ENCODE measurements at places on chromosomes 6 and 20.

GRCh38 chr6:50271266-50271665 lies 221.5 kb upstream of the DEFB112 start:
- no peak for DNase-seq

DNA sequence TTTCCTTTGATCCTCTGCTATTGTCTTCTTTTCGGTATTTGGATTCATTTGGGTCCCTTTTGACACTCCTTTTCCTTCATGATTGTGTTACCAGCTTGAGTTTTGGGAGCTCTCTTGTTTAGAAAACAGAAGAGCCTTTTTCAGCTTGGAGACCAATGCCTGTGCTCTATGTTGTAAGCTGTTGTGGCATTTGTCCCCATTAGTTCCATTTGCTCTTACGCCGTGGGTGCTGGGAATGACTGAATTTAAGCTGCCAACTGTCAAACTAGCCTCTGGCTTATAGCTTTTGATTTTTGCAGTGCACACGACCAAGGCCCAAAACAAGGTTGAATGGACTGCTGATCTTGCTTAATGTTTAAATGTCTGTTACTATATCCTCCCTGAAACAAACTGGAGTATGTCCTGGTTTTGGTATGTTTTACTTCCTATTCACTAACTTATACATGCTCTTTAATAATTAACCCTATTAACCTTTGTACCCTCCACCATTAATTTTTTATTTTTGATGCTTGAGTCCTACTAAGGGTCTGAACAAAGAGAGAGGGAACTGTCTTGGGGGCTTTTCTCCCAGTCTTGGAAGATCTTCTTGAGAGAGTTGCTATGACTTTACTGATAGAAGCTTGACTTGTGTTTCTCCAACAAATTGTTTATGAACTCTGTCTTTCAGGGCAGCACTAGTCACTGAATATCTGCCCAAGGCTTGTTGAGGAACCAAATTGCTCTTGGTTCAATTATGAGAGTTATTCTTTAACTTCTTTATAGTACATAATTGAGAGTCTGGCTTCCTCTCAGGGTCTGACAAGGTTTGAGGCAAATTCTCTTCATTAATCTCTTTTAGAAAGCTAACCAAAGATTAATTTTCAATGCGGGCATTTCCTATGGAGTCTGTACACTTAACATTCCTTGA lies 100.3 kb upstream of the SIRPG start:
- DNase-seq, result no peak

DNA sequence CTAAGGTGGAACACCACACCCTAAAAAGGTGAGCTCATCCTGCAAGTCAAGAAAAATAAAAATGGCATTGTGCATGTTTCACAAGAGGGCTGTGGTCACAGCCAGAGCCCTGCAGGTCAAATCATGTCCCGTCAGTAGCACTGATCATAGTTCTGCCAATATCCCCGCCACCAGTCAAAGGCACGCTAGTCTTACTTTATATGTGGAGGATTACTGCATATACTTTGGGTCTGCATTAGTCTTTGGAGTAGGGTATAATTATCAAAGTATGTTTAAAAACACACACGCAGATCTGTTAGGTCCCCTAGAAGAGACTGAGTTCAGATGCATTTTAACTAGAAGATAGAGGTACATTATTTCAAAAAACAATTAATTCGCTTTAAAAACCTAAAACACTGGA lies 1.8 kb downstream of the PERP start:
- DNase-seq, result no peak

DNA sequence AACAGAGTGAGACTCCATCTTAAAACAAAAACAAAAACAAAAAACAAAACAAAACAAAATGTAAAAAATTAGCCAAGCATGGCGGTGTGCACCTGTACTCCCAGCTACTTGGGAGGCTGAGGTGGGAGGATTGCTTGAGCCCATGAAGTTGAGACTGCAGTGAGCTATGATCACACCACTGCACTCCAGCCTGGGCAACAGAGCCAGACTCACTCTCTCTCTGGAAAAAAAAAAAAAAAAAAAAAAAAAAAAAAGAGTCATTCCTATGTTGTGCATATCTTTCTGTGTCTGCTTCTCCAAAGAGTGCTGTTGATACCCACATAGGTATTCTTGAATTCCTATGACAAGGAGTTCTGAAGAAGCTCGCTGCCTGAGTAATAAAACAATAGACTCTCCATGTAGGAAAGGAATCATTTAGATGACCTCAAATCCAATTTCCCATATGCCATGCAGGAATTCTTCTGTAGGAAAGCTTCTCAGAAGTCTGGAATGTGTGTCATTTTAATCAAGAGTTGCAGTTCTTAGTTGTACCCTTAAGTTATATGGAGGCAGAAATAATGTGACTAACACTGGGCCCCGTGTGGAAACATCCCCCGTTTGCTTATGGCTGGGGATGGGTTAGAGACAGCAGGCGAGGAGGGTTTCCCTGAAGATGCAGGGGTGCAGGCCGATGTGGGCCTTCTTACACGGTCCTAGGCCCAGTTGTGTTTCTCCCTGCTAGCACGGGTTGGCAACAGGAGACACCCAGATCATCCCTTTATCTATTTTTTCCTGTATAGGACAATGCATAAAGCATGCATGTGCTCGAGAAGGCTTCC lies 79.4 kb downstream of the ZDHHC14 start:
- no peak for DNase-seq
